ENCODE measurements at places on chromosomes 13 and 19.

DNA sequence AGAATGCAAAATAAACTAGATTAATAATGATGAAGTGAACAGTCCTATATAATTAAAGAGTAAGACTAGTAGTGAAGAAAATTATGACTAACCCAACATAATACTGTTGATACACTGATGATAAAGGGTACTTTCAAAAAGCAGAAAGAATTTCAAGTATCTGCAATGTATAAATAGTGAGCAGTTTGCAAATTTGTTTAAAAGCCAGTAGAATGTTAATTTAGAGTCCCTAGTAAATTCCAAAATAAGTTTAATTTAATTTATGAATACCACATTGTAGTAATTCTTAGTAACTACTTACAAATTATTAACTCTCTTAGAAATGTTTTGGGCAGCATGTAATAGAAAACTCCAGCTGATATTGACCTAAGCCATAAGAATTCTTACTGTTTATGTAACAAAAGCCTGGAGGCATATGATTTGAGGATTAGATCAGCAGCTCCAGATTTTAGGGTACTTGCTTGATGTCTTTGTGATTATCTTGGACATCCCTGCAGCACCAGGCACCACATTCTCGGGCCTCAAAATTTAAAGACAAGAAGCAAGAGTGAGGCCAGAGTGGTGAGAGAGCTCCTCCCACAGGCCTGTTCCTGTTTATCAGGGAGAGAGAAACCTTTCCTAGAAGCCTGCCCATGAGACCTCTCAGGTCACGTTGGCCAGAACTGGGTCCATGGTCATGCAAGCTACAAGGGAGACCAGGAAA, 67.6 kb upstream of the TDRD3 start:
- DNase-seq = no peak

DNA sequence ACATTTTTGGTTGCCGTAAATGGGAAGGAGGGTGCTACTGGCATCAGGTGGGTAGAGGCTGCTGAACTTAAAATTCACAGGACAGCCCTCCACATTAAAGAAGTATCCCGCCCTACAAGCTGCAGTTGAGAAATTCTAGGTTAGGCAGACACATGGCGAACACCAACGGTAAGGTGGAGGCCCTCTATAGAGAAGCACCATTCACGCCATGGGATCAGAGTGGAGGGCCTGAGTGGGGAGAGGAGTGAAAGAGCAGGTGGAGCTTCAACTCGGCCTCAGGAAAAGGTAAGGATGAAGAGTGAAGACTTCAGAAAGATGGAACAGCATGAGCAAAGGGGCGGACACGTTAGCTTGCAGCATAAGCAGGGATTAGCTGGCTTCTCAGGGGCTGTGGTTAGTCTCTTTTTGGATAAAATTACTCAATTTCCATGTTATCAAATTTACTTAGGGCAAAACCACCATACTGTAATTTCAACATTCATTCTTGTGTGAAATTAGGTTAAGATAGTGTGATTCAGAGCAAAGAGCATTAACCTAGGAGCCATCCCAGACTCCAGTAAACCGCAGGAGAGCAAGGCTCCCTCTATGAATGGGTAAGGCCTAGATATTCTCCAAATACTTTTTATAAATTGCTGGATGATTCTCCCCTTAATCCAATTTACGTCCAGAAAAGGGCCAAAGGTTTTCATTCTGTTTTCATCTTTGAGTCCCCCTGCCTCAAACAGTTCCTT, 1.2 kb downstream of the EEF1AKMT1 start:
- DNase-seq = no peak

GRCh38 chr13:50370303-50370950, 355.2 kb downstream of the KCNRG start:
- DNase-seq = no peak

DNA sequence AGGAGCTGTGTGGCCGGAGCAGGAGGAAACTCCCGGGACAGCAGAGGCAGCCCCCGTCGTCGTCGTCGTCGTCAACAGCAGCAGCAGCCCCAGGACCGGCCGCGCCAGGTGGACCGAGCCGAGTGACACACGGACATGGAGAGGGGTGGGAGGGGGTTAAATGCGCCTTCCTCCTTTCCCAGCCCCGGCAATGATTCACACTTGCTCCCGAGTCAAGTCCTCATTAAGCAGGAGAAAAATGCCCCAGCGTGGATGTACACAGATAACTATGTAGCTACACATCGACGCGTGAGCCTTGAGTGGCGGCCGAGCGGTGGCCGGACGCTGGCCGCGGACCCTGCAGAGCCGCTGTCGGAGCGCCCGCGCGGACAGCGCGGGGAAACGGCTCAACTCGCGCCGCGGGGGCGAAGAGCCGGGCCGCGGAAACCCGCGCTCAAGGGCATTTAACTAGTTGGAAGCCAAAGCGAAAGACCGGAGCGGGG, 645 bp downstream of the UBL3 start:
- peak; percentile 29 for DNase-seq

- no peak for DNase-seq
These were observed 41.2 kb downstream of the BRD4 start for GRCh38 chr19:15291089-15291488.

GRCh38 chr13:95707035-95707434, 30.1 kb downstream of the DNAJC3 start:
- no peak for DNase-seq

GRCh38 chr13:30403456-30403855, 18.8 kb upstream of the UBE2L5 start:
- DNase-seq = no peak

- DNase-seq = no peak
These were observed 69.7 kb upstream of the C1QTNF9B start for GRCh38 chr13:23966691-23967615.

- no peak for DNase-seq
These were observed 42.7 kb downstream of the ADPRHL1 start for GRCh38 chr13:113410472-113411201.

- DNase-seq = no peak
These were observed 14.2 kb upstream of the BCL3 start for GRCh38 chr19:44734357-44734756.

DNA sequence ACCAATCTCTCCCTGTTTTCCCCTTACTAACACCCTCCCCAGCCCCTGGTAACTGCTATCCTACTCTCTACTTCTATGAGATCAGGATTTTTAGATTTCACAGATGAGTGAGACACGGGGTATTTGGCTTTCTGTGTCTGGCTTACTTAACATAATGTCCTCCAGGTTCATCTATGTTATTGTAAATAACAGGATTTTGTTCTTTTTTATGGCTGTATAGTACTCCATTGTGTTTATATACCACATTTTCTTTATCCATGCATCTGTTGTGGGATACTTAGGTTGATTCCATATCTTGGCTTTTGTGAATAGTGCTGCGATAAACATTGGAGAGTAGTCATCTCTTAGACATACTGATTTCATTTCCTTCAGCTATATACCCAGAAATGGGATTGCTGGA, 28.5 kb upstream of the ATP11A start:
- no peak for DNase-seq

- DNase-seq = no peak
These were observed 821.3 kb downstream of the DIAPH3 start for GRCh38 chr13:59342400-59342799.

DNA sequence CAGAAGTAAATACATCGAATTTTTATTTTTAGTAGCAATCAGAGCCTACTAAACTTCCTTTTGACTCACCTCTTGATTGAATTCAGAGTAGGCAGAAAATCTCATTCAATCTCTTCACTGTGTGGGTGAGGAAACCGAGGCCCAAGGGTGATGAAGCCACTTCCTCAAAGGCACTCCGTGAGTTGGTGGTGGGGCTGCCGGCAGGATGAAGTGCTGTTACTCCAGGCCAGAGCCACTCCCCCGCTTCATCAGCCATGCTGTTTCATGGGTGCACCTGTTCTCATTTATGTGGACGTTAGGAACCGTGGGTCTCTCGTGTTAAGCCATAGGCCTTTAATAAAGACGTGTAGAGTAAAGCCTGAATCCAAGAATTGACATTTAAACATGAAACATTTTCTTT, 13.2 kb downstream of the ING1 start:
- DNase-seq = peak; percentile 50

GRCh38 chr13:99376132-99376531, 68.9 kb upstream of the GPR183 start:
- DNase-seq = no peak

DNA sequence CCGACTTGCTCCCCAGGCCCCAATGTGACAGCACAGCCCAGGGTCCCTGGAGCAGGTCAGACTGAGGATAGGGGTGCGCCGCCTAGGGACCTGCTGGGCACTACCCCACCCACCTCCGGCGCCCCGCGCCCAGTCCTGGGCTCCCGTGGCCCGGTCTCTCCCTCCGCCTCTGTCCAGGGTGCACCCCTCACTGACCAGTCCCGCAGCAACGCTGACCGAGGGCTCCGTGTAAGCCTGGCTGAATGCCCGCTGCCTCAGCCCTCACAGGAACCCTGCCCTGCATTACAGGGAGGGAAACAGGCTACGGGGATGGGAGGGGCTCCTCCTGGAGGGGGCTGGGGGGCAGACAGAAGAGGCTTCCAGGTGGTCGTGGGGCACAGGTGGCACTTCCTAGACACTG, 31.7 kb downstream of the GPX4 start:
- DNase-seq = no peak

- peak; percentile 64 for DNase-seq
These were observed at the start of gene ARHGEF1 for GRCh38 chr19:41882568-41883462. Gene ARHGEF1, plus strand, starts transcription at chr19:41883184. Its CDS starts 4,899 bp downstream, at chr19:41888083.

DNA sequence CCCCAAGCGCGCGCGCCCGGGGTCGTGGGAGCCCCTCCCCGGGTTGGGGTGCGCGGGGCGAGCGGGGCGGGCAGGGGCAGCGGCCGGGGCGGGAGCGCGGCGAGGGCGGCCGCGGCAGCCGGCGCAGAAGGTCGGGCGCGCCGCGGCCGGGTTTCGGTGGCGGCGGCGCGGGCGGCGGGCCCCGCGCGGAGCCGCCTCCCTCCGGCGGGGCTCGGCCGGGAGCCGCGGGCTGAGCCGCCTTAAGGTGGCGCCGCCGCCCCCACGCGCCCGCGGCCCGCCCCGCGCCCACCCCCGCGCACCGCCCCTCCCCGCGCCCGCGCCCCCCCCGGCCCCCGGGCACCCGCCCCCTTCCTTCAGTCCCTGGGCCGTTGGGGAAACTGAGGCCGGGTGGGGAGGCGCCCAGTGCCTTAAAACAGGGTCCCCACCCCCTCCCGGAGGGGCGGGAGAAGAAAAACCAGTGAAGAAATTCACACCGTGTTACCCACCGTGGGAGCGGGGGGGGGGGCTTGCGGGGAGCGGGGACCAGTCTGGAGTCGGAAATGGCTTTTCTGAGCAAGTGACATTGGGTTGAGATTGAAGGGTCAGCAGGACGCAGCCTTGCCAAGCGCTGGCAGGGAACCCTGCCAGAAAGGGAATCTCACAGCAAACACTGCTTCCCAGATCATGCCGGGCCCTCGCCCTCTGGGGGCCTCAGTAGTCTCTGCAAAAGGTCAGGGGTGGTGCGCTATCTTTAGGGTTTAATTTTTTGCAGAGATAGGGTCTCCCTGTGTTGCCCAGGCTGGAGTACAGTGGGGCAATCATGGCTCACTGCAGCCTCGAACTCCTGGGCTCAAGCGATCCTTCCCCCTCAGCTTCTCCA, at the start of gene TLE2:
TLE2 (minus strand) TSS at position 216 of the 859 bp plus-strand sequence. CDS start 376 bp downstream, outside the sequence.
- no peak for DNase-seq
